Activated CD4-positive, alpha-beta memory T cell treated with anti-CD3 and anti-CD28 coated beads for 36 hours (primary cell): ENCODE measurements at places on chromosomes 6 and 20. TPM values are rescaled to one million over a fixed set of nuclear protein-coding genes. Genes with fewer than 3 reads are reported as not detected.

DNA sequence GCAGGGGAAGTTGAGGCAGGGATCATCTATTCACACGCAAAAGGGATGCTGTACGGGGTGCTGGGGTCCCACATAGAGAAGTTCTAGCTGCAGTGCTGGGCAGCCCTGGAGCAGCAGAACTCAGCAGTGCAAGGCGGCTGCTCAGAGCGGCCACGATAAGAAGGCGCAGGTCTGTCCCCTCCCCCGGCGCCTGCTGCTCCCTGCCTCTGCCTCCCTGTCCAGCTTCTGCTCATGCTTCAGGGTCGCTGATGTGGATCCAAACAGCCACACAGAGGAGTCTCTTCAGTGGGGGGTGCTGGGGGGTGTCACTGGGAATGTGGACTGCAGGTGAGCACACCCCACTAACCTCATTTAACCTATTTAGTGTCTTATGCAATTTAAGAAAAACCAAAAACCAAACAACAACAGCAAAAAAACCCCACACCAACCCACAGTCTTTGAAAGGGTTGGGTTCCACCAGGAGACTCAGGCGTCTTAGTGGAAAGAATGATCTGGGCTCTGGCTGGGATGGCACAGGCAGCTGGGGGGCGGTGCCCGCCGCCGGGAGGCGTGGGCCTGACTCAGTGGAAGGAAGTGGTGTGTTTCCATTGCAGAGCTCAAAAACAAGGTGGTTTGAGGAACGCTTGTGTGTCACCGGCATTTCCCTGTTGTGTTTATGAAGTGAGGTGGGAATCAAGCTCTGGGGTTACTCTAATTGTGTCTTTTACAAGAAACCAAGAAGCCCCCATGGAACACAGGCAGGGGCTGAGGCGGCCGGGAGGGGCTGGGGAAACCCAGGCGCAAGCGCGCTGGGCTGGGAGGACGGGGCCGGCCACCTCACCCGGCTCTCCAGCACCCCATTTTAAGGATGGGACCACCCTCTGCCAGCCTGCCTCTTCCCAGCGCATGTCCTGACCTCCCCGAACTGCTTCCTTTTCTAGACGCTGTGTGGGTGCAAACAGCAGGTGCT lies 55.1 kb downstream of the IRF4 start:
- H3K27me3 ChIP-seq: peaks cover 1% of the 10 kb centered on the region
- peak overlapping the region; percentile 77 for H3K4me3 ChIP-seq
- H3K36me3 ChIP-seq: peaks cover 5% of the 10 kb centered on the region

- H3K4me3 ChIP-seq: no peak overlapping the region
- peaks cover 58% of the 10 kb centered on the region for H3K4me1 ChIP-seq
- peak; percentile 41 for DNase-seq
- H3K36me3 ChIP-seq: peaks cover 77% of the 10 kb centered on the region
- H3K27me3 ChIP-seq: no peaks in the 10 kb centered on the region
Measured at GRCh38 chr20:46063652-46064054, 26.1 kb downstream of the NCOA5 start.

DNA sequence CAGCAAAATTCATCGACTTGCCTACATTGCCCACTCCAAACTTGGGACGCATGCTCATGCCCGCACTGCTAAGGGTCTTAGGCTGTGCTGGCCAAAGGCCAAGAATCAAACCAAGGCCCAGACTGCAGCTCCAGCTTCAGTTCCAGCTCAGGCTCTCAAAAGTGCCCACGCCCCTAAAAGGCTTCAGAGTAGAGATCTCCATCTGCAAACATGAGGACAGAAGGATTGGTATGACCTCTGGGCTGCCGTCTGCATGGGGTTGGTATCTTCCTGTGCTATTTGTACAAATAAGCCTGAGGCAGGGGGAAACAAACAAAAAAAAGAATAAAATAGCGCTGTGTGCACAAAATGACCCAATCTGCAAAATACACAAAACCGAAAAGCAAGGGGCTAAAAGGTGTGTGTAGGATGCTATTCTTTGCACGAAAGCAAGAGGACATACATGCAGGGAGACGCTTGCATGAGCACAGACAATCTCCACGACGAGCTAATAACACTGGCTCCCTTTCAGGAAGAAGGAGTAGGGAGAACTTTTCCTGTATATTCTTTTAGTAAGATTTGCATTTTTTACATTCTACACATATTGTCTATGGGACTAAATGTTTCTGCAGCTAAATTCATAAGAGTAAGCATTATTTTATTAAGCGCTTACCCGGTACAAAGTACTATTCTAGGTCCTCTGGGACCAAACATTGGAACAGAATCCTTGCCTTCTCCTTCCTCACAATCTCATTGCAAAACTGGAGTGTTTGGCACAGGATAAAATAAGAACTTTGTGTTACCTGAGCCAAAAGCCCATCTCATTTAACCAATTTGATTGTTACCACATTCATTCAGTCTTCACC lies 33.1 kb downstream of the ATP9A start:
- peaks cover 5% of the 10 kb centered on the region for H3K4me1 ChIP-seq
- no peaks in the 10 kb centered on the region for H3K36me3 ChIP-seq
- no peak overlapping the region for H3K27ac ChIP-seq
- no peak overlapping the region for H3K4me3 ChIP-seq
- no peak for DNase-seq

DNA sequence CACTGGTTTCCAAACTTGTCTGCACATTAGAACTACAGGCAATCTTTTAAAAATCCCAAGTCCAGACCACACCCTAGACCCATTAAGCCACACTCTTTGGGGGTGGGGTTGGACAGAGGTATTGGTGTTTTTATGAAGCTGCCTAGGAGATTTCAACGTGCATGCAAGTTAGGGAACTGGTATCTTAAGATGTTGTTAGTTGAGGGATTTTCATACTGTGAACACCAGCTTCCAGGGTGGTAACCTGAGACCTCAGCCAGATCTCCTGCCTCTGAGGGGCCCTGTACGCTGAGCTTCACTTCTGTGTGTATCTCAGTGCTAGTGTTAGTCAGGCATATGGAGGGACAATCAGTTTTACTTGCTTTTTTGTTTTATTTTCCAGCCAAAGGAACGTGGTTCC lies 138.0 kb downstream of the UTRN start:
- no peak for DNase-seq
- H3K27ac ChIP-seq: no peak overlapping the region
- H3K4me3 ChIP-seq: no peak overlapping the region
- H3K27me3 ChIP-seq: no peaks in the 10 kb centered on the region
- peaks cover 21% of the 10 kb centered on the region for H3K4me1 ChIP-seq

- H3K27me3 ChIP-seq: no peaks in the 10 kb centered on the region
- peak overlapping the region; percentile 94 for H3K4me3 ChIP-seq
- DNase-seq: peak; percentile 42
- H3K4me1 ChIP-seq: peaks cover 73% of the 10 kb centered on the region
- peak overlapping the region; percentile 94 for H3K27ac ChIP-seq
Measured at GRCh38 chr20:59031564-59032022, 542 bp downstream of the ATP5F1E start.

DNA sequence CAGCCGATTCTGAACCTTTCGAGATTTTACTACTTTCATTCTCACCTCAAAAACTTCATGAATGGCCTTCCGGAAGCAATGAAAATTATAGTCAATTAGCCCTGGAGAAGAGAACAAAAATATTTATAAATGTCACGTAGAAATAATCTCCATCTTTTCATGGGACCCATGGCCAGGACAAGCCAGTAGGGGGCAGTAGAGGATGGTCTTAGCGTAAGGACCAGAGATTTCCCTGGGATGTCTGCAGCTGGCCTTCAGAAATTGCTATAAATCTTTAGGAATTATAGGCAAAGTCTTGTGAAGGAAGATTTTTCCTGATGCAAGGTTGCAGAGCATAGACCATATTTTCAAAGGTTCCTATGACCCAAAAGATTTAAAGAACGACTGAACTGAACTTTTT lies 15.6 kb upstream of the UBE2J1 start:
- H3K4me3 ChIP-seq: no peak overlapping the region
- peak; percentile 69 for DNase-seq
- H3K27me3 ChIP-seq: no peaks in the 10 kb centered on the region
- no peak overlapping the region for H3K27ac ChIP-seq
- peaks cover 15% of the 10 kb centered on the region for H3K4me1 ChIP-seq

The VSTM2L gene
- not detected for total RNA-seq

DNA sequence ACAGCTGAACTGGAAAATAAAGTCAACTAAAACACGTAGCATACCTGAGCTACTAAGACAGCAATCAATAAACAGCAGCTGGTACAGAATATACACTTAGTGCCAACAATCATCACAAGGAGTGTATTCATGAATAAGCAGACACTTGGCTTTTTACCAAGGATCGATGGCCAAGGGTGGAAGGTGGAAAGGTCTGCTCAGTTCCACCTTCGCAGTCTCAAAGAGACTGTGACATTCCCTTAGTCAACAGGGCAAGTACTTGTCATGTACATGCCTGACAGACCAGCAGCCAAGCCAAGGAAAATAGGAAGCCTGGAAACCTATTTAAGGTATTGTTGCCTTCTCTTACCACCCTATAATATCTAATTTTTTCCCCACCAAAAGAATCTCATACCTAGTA lies 21.4 kb downstream of the HBS1L start:
- H3K36me3 ChIP-seq: peaks cover 33% of the 10 kb centered on the region
- H3K4me3 ChIP-seq: no peak overlapping the region
- no peak for DNase-seq
- peaks cover 53% of the 10 kb centered on the region for H3K4me1 ChIP-seq
- no peak overlapping the region for H3K27ac ChIP-seq

The RAB44 gene
- total RNA-seq: 0.05 TPM

GRCh38 chr20:9298906-9299305 lies 215.5 kb upstream of the LAMP5 start:
- no peaks in the 10 kb centered on the region for H3K27me3 ChIP-seq
- no peak overlapping the region for H3K27ac ChIP-seq
- no peak for DNase-seq
- no peaks in the 10 kb centered on the region for H3K4me1 ChIP-seq
- H3K4me3 ChIP-seq: no peak overlapping the region
- H3K36me3 ChIP-seq: no peaks in the 10 kb centered on the region

DNA sequence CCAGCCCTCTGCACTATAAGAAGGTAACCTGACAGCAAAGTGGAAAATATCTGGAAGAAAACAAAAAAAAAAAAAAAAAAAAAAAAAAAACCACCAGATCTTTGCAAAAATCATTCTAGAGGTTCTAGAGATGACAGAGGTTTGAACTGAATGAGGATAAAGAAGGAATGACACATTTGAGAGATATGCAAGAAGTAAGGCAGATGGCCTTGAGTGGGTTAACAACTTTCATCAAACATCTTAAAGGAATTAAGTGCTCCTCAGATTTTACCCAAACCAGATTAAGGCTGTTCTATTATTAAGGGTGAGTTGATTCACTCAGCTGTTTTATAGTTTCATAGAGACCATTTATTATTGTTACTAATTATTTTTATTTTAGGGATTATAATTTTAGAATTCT lies 62.0 kb downstream of the RSPO3 start:
- H3K4me3 ChIP-seq: no peak overlapping the region
- H3K36me3 ChIP-seq: no peaks in the 10 kb centered on the region
- peaks cover 10% of the 10 kb centered on the region for H3K27me3 ChIP-seq
- DNase-seq: no peak

DNA sequence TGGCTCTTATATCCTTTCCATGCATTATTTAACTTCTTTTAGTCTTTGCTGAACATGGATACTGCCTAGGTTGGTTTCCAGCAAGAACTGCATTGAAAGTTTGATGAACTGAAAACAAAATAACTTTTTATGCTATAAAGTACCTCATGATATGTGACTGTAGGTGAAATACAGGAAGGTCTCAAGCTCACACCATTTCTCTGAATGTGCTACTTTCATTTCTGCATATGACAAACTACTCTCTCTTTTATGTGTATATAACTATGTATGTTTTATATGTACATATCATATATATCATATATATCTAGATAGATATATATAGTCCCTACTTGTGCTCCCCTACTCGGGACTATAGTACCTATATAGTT lies 65.9 kb downstream of the AIG1 start:
- no peak for DNase-seq
- no peak overlapping the region for H3K4me3 ChIP-seq
- H3K27me3 ChIP-seq: no peaks in the 10 kb centered on the region
- peaks cover 9% of the 10 kb centered on the region for H3K4me1 ChIP-seq
- H3K36me3 ChIP-seq: peaks cover 9% of the 10 kb centered on the region
- H3K27ac ChIP-seq: no peak overlapping the region

DNA sequence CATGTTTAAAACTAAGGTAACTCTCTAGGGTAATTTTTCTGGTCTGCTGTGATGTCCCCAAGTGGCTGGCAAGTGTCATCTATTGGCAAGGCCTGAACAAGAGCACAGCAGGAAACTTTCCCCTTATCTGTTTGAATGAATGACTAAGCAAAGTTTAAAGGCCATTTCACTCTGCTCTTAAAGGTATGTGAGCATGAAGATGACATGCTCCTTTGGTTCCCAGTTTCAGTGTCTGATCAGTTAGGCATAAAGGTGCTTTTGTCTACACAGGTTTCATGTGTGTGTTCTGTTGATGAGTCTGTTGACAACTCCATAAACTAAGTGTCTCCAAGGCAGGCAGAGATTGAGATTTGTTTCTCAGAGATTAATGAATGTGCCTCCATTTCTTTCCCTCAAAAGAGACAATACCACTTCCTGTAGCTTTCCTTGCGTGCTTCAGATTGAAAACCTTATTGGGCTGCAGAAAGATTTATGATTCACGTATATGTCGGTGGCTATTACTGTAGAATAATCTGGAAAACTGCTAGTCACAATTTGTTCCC lies 83.9 kb downstream of the MAP3K7 start:
- H3K36me3 ChIP-seq: peaks cover under 1% of the 10 kb centered on the region
- DNase-seq: no peak
- no peak overlapping the region for H3K4me3 ChIP-seq
- H3K27ac ChIP-seq: no peak overlapping the region
- H3K4me1 ChIP-seq: peaks cover 10% of the 10 kb centered on the region

DNA sequence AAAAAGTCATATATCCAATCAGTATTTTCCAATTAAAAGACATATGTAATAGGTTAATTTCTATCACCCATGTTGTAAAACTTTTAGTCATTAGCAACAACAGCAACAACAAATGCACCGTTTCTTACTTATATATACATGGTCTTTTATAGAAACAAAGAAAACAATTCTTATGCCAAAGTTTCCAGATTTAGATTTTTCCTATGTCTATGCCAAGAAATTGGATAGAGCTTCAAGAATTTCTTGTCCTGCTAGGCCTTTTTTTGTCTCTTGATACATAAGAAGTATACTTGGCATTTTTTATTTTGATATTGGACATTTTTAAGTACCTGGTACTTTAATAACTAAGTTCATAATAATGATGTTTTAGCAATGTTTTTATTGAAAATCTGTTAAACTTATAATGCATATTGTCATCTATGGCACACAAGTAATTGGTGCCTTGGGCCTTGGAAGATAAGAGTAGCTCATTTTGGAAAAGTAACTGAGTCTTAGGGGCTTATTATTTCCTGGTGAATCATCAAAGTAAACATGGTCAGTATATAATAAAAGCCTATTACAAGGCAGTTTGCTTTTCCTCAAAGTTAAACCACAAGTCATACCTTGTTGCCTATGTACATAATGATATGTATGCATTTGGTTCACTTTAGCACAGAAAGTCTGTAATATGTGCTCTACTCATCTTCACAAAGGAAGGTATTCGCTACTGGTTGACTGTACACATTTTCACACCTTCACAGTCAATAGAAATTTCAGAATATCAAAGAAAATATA lies 10.1 kb upstream of the FRK start:
- no peak overlapping the region for H3K4me3 ChIP-seq
- H3K27me3 ChIP-seq: peaks cover 2% of the 10 kb centered on the region
- no peak overlapping the region for H3K27ac ChIP-seq
- no peaks in the 10 kb centered on the region for H3K4me1 ChIP-seq
- H3K36me3 ChIP-seq: no peaks in the 10 kb centered on the region
